Right renal pelvis (tissue), 4 donors: ENCODE measurements at places on chromosomes 4 and X.

DNA sequence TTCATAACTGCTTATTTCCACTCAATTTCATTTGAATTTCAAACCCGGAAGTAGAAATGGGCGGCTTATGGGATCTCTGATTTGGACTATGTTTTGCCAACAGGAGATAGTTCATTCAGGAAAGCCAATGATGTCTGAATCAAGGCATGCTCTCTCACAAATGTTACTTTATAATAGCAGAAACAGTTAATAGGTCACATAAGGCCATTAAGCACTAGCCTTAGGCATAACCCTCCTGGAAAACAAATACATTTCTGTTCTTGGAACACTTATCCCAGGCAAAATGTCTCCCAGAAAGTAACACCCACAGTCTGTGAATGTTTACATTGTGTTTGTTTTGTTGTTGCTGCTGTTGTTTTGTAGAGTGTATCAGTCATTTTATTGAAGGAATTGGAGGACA, 1347.2 kb upstream of the PCDH7 start:
- DNase-seq: no peak

DNA sequence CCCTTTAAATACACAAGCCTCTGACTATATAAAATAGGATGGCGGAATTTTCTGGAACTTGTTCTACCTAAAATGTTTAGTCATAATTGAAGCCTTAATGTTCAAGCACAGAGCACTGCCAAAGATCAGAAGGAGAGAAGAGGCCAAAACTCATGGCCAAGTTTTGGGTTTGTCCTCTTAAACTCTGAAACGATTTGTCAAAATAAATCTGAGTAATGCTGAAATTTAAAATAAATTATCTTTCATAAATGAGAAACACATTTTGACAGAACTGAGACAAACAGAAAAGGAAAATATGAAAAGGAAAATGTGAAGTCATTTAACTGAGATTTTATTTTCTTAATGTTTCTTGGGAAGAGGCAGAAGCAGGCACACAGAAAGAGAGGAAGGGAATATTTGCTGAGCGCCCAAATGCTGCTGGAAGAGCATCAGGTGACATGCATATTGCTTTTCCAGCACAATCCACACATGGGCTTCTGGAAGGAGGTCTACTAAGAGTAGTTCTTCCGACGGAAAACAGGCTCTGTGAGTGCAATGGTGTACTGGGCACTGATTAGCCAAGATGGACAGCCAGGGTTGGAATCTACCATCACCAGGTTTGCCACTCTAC, 47.4 kb upstream of the ZNF518B start:
- DNase-seq: no peak

DNA sequence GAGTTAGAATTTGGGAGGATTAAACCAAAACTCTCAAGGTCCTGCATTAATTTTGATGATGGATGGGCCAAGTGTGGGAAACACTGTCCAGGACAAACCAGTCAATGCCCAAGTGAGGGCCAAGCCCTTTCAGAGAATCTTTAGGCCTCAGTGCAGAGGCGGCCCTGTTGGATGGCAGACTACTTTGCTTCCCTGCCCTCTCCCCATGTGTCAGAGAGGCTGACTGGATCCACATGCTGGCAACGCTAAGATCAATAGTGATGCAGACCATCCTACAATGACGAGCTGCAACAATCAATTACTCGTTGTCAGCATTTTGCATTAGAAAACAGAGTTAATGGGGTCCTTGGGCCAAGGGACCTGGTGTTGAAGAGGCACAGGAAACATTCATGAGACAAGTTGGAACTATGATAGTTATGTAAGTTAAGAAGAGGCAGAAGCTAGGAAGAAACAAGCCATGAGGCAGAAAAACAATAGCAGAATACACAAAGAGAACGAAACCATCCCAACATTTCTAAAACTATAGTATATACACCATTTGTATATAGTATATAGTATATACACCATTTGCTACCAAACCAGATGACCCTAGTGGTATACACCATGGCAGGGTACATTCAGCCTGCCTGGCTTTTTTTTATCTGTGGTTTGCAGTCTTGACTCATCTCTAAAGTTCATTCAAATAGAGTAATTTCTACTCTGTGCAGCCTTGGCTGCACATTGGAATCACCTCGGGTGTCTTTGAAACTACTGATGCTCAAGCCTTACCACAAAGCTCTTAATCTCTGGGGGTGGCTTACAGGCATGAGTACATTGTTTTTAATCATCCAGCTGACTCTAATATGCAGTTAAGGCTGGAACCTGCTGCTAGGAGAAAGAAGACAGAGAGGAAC, 147.7 kb upstream of the GYPA start:
- no peak for DNase-seq

DNA sequence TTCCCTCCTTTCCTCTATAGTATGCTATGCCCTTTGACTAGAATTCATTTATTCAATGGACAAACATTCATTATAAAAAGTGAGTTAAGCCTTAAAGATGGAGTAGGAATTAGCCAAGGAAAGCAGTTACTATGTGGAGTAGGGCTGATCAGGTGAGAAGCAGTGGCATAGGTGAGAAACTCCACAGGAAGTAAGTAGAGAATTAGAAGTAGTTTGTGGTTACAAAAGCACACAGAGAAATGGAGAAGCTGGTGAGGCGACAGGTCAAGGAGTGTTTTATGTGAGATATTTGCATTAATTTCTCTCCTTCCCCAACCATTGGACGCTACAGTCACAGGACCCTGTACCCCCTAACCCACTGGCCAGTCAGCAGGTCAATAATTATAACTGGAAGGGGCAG, 30.6 kb downstream of the SETD7 start:
- DNase-seq: no peak

DNA sequence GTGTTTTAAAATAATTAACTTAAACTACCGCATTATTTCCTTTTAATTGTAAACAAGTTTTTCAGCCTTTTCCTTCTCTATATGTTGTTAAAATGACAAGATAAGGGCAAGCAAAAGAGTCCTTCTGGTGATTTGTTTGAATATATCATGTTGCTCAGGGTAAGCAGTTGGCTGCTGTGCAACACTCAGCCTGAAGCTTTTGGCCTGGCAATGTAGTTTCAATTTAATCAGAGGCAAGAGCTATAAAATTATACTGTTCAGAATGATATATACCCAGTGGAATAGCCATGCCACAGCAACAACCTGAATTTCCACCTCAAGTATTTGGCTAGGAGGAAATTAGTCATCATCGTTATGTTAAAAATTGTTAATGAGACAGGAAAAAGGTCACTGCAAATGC, 53.4 kb downstream of the GRXCR1 start:
- DNase-seq: no peak

DNA sequence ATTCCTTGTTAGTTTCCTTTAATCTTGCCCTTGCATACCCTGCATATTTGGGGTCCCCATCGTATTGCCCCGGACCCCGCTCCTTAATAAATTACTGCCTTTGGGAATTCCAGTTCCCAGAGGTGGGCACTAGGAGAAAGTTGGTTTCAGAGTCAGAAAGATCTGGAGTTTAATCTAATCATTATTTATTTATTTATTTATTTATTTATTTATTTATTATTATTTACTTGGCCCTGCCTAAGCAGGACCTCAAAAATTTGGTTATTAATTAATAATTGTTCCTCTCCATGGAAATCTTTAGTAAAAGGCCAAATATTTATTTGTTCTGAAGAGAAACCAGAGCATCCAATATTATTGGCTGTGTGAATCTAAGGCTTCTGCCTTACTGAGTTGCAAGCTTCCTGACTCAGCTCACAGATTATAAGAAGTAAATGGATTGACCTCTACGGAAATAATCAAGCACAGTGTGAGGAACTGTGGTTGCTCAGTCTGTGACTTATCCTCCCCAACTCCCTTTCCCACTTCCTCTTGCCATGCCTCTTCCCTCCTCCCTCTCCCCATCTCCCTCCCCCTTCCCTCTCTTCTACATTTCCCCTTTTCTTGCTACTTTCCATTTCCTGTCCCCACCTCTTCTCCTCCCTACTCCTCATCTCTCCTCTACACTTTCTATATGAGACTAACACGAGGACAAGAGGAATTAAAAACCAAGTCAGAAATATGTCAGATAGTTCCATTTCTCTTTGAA, 61.5 kb upstream of the AP1S2 start:
- DNase-seq: no peak

- no peak for DNase-seq
Measured at GRCh38 chrX:153226344-153227185, 47.5 kb downstream of the MAGEA1 start.

- DNase-seq: no peak
Measured at GRCh38 chr4:7587433-7588405, 153.0 kb upstream of the PSAPL1 start.

GRCh38 chr4:95289028-95289634, 259.6 kb downstream of the UNC5C start:
- DNase-seq: no peak

GRCh38 chr4:86279293-86279960, 80.4 kb downstream of the MAPK10 start:
- DNase-seq: no peak

- DNase-seq: no peak
Measured at GRCh38 chr4:113347245-113347644, 297.8 kb downstream of the ANK2 start.

- no peak for DNase-seq
Measured at GRCh38 chr4:80065601-80066000, 7.4 kb downstream of the ANTXR2 start.

- no peak for DNase-seq
Measured at GRCh38 chr4:6660430-6660829, 19.9 kb downstream of the MRFAP1 start.

DNA sequence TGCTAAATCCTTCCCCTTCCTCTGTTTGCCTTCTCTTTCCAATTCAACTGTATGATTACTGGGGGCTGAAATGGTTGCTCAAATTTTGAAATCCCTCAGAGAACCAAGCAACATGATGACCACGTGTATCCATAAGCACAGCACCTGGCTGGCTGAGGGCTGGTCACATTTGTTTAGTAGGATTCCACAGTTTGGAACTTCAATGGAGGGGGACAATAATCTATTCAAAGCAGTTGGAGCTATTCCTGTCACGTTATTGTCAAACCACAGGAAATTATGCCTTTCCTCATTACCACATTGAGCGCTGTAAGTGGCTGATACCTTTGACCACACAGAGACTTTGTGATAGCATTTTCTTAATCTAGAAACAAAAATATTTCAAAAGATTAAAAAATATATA, 7.0 kb downstream of the TMSB4X start:
- DNase-seq: no peak

- no peak for DNase-seq
Measured at GRCh38 chrX:66163849-66164411, at the start of gene HEPH. TSS of gene HEPH (plus strand) at chrX:66164247. CDS start at chrX:66170571, 6,324 bp downstream.

DNA sequence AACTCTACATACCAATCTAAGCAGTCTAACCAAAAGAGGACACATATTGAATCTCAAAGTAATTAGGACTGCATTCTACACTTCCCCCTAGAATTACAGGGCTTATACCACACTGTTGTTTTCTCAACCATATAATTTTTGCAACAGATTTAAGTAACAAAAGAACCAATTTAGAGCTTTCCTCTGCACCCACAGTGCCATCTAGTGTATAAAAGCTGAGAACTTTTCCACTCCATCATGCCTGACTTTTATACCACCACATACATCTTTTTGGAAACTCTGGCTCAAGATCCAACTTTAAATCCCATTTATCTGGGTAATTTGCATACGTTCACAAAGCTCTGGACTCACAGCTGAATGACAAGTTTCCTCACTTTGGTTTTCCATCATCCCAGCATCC, 99.5 kb downstream of the EFHC2 start:
- DNase-seq: no peak

- DNase-seq: peak; percentile 87
Measured at GRCh38 chr4:183098723-183099536, at the start of gene WWC2. TSS of gene WWC2 (plus strand) at chr4:183099257. CDS start at chr4:183099492, 235 bp downstream.

- DNase-seq: no peak
Measured at GRCh38 chr4:119337010-119337409, 15.1 kb upstream of the FABP2 start.

GRCh38 chrX:17465201-17465600, 90.2 kb downstream of the NHS start:
- DNase-seq: no peak

- DNase-seq: peak; percentile 68
Measured at GRCh38 chrX:48676106-48676892, 7.3 kb upstream of the WAS start.

DNA sequence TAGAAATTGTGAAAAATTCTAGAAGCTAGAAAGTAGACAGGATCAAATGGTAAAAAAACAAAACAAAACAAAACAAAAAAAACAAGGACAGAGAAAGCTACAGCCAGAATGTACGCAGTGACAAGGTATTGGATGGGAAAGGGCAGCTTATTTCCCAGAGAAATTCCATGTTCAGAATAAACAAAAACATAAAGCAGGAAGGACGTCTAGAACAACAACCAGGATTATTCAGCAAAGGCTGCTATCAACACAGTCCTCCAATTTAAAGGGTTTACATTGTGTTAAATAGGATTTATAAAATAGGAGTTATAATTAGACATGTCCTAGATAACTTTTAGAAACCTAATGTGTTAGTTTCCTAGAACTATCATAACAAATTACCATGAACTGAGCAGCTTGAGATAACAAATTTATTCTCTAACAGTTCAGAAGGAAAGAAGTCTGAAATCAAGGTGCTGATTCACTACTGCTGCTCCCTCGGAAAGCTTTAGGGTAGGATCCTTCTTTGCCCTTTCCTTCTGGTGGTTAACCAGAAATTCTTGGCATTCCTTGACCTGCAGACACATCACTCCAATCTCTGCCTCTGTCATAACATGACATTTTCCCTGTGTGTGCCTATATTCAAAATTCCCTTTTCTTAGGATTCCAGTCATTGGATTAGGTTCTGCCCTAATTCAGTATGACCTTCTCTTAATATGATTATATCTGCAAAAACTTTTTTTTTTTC, 175.6 kb downstream of the SNCA start:
- no peak for DNase-seq

DNA sequence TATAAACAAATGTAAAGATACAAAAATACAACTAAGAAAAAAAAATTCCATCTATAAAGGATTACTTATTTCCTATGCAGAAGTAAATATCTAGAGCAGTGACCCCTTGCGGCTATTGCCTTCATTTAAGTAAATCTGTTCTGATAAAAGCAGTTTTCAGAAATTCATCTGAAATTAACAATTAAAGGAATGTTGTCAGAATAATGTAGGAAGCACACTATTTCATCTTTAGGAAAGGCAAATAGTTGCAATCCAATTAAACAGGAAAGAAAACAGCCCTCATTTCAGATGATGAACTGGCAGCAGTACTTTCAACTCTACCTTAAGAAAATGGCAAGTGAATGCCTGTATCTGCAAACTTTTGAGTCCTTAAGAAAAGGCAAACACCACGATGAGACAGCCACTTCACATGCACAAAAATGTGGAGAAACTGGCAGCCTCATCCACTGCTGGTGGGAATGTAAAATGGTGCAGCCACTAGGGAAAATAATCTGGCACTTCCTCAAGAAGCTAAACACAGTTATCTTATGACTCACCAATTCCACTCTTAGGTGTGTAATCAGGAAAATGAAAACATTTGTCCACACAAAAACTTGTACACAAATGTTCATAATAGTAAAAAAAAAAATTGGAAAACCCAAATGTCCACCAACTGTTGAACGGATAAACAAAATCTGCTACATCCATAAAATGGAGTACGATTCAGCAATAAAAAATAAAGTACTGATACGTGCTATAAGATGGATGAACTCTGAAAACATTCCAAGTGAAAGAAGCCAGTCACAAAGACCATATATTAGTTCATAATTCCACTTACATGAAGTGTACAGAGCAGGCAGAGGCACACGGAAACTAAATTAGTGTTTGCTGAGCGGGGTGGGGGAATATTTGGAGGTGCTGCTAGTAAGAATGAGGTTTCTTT, 2.0 kb upstream of the THAP9 start:
- DNase-seq: no peak
